ENCODE measurements at places on chromosomes 3 and 15.

GRCh38 chr3:193270451-193270850 lies 29.4 kb downstream of the PLAAT1 start:
- DNase-seq: no peak

GRCh38 chr15:51796847-51797401 lies 32.5 kb upstream of the TMOD3 start:
- peak; percentile 47 for DNase-seq

DNA sequence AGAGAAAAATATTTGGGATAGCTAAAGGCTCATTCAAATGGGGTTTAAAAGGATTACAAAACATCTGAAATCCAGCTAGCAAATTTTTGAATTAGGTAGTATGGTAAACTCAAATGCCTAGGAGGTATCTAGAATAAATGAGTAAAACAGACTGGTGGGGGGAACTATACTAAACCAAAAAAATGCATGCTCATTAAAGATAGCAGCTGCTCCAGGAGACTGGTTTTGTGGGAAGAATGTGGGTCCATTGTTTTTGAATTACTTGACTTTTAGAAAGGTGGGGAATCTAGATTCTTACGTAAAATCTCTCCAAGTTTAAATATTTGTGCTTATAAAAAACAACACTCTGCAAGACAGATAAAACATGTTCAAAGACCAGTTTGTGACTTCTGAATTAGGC lies 73.8 kb downstream of the LEKR1 start:
- no peak for DNase-seq

GRCh38 chr3:33681667-33682066 lies 36.4 kb downstream of the CLASP2 start:
- DNase-seq: no peak

DNA sequence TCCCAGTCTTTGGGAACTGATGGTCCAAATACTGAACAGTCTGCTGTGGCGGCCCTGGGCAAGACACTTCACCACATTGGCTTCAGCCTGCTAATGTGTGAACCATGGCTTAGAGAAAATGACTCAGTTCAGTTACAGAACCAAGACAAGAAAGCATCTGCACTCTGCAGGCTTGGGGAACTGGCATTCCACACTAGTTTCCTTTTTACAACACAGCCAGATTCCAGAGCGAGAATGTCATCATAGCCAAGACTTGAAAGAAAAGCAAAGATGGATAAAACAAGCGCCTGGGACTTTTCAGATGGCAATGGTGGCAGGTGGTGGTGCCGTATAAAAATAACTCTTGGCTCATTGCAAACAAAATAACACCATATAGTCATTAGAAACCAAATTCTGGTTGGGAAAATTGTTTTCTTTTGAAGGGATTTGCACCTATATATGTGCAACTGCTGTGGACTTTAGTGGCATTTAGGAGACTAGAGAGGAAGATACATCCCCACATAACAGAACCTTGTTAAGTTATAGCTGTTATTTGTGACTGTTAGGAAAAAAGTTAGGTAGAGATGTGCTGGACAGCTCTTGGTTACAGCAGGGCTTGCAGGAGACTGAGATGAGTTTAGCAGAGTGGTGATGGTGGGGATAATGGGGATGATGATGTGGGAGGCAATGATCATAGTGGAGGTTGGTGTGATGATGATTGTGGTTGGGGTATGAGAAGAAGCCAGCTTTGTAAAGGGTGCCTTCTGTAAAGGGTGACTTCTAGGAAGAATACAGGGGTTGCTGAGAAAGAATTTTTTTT lies 273.6 kb downstream of the THRB start:
- no peak for DNase-seq

- DNase-seq: no peak
Observed at GRCh38 chr15:84976746-84977345, 4.8 kb upstream of the PDE8A start.

GRCh38 chr15:41001524-41002214 lies 48.4 kb downstream of the CHAC1 start:
- DNase-seq: no peak

- no peak for DNase-seq
Observed at GRCh38 chr15:50484781-50485180, 60.6 kb downstream of the USP8 start.

DNA sequence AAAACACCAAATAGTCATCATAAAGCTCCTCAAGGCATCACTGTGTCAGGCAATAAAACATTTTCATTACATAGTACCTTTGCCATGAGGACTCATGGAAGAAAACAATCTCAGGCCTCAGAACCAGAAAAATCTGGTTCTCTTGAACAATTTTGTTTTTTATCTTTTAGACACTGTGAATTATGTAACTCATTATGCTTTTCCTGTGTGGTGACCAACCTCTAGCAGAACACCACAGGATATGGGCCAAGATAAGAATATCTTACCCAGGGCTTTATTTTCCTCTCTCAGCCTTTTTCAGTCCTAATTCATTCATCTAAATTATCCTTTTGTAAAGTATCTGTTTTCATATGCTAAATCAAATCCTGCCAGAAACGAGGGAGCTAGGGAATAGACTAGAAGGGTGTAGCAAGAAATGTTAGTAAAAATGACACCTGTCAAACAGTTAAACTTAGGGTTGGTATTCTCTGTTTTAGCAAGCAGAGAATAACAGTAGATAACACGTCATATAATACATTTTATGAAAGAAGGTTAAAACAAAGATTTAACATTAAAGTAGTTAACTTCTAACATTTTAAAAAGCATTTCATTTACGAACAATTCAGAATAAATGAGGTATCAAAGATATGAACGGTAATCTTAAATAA lies 111.1 kb downstream of the FBXL22 start:
- DNase-seq: no peak

DNA sequence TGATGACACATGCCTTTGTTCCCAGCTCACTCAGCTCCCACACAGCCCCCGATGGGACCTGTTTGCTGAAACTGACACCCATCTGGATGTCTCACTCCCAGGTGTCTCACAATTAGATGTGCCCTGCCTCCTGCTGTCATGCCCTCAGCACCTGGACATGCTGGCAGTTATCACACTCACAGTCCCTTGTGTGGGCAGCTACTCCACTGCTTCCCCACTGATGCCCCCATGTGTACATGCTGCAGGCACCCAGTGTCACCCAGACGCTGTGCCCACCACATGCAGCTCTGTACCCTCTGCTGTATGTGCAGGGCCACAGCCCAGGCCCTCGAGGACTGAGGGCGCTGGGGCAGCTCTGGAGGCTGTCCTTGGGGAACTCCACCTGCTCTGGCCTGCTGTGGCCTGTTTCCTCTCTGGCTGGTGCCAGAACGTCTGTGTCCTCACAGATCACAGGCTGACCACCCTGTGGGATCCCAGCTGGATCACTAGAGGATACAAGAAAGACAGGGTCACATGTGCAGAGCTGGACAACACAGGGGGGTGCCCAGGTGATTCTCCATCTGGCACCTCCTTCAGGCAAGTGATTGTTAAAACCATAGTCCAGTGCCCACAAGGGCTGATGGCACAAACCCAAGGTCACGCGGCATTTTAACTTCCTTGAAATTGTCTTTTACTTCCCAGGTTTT lies 14.0 kb downstream of the C3orf22 start:
- no peak for DNase-seq

DNA sequence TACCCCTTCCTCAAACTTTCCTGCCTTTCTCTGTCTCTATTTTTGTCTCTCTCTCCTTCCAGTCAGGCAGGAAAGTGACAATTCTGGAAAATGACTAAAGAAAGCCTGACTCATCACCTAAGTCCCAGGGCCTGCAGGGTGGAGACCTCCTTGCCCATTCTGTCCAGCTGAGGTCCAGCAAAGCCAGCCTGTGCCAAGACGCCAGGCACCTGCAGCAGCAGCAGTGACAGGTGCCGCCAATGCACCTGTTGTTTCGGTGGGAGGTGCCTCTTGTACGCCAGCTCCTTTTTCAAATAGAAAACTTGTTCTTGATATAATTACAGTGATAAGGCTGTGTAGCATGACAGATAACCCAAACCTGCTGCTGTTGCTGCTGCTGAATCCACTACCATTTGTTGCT lies 501.3 kb downstream of the NTRK3 start:
- no peak for DNase-seq

GRCh38 chr15:82056958-82057823 lies 11.4 kb upstream of the MEX3B start:
- no peak for DNase-seq

DNA sequence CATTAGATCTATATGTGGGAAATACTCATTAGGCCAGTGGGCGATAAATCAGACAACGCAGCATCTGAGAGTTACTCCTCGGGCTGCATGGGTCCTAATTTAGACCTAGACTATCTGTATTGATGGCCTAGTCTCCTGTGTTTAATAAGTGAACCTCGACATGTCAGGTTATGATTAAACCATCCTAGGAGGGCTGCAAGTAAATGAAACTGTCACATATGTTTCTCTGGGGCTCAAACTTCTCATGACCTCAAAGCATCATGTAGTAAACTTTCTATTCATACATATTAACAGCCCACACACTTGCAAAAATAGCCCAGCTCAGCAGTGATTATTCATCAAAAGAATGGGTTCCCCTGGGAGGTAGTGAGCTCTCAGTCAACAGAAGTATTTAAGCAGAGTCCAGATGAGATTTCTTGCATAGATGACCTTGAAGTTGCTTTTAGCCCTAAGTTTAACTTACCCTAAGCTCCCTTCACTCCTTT lies 51.6 kb downstream of the RAB11A start:
- DNase-seq: no peak

- no peak for DNase-seq
Observed at GRCh38 chr15:94930441-94930840, 699.1 kb downstream of the MCTP2 start.

DNA sequence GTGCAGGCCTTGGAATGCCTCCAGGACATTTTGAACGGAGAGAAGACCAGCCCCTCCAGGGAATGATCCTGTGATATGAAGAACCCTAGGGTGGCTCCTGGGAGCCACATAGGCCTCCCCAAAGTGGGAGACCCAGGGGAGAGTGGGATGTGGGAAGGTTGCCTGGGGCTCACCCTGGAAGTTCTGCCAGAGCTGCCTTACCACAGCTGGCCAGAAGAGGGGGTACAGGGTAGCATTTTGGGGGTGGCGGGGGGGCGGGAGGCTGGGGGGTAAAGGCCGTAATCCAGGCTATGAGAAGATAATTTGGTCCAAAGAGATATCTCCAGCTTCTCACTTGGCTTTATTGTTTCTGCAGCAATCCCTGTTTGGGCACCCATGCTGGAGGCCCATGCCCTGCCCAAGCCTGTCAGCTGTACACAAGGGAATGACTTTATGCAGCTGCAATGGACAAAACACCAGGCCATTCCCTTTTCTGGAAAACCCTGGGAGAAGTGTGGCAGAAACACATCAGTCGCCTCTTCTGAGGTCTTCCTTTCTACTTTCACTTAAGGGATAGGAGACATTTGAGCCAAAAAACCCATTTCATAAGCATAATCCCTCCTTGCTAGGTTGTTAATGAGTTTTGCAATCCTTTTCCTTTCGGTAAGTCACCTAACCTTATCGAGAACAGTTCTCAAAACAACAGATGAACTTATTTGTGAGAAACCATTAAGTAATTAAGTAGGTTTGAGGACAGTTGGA lies 11.0 kb upstream of the MUSTN1 start:
- DNase-seq: no peak

DNA sequence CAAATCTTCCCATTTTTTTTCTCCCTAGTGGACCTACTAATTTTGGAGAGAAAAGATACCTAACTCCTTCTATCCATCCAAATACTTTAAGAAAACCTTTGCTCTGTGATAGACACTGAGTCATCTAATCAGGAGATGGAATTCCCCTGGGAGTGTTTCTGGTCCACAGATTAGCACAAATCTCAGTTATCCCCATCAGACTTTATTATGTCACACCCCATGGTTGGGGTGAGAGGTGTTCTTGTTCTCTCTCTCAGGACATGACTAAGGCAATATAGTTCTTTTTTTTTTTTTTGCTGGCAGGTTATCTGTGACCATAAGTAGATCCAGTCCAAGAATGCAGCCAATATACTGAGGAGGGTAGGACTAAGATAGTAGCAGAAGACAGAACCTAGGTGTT lies 15.8 kb downstream of the SLC9A9 start:
- no peak for DNase-seq

DNA sequence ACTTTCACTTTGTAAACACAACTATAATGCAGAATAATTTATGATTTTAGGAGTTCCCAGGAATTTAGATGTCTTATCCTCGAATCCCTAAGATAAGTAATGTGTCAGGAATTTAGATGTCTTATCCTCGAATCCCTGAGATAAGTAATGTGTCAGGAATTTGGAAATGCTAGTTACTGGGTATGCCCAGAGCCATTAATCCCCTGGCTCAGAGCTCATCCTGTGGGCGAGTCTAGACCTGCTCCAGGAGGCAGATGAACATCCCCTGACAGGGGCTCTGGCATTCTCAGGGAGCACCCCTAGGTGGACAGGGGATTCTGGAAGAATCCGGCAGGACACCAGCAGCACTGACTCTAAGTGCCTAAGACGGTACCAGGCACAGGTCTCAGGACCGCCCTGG lies 163.3 kb downstream of the ARRDC4 start:
- DNase-seq: no peak

- peak; percentile 80 for DNase-seq
Observed at GRCh38 chr3:36893137-36893557, 51.7 kb downstream of the TRANK1 start.

DNA sequence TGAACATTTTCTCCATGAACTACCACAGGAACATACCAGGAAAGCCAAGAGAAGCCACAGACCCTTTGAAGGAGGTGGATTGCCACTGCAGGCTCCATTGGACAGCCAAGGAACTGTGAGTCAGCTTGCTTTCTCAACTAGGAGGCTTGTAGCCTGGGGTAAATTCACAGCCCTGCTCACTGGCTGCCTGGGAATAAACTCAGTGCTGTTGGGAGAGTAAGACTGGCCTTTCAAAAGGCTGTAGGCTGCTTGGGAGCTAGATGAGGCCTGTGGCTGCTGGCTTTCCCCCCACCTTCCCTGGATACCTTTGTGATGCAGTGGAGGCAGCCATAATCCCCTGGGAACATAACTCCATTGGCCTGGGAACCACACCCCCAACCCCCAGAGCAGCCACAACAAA lies 223.5 kb upstream of the RBMS3 start:
- DNase-seq: no peak

DNA sequence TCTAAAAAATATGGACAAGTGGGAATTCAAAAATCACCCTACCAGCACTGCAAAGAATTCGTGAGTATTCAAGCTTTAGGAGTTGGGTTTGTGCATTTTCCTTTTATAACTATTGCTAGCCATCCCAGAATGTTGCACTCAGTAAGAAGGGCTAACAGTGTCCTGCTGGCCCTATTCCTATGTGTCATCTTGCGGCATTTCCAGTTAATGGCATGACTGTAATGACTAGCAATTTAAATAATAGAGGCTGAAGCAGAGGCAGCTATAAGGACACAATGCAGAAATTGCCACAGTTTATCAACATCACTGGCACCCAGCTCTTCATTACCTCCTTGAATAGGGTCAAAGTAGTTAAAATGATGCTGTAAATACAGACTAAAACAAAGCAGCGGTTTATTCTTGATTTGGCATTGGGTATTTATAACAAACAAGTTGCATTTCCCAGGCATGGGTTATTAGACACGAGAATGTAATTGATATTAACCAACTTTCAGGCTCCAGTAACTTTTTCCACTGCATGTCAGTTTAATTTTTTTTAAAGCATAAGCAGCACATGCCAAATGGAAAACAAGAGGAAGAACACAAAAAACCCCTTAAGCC lies 177.6 kb downstream of the FHIT start:
- DNase-seq: no peak

GRCh38 chr15:68298882-68299381 lies 21.4 kb downstream of the FEM1B start:
- DNase-seq: peak; percentile 55

Data from NB4 (cell line).